ENCODE measurements at places on chromosomes 5 and 9.

DNA sequence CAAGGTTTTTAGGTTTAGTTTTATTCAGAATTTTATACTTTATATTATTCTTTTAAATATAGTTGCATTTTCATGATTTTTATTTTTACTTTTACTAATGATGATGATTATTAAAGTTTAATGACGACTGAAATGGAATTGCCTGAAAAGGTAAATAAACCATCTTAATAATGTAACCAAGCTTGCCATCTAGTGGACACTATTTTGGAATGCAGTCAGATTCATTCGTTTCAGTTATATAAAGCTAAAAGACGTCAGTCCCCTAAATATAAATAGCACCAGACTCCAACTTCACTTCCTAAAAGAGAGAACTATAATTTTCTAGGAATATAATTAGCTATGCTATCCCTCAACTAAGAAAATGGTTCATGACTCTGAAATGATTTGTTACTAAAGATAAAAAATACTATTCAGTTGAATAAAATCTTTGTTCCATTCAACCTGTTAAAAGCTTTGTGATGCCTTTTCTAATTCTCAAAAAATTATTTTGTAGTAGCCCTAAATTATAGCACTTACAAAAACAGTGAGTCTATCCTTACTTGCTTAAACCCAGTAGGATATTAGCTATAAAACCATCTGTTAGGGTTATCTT is 19.9 kb downstream of the ABITRAM start:
- DNase-seq = no peak

DNA sequence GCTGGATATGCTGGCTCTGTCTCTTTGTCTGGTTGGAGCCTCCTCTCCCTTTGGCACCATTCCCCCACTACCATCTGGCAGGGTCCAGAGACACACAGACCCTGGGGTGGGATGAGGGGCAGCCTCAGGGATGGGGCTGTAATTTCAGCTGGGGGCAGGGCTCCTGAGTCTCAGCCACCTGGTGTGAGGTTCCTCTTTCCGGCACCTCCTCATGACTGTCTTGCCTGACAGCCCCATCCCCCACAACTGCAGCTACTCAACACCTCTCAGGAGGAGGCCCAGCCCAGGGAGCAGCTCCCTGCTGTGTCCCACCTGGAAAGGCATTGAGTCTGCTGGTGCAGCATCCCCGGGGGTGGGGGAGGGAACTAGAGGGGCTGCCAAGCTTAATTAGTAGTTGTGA is 11.7 kb upstream of the RPS14 start:
- no peak for DNase-seq

GRCh38 chr9:121672986-121673385 is 21.6 kb downstream of the DAB2IP start:
- DNase-seq = no peak

GRCh38 chr9:131080589-131080988 is 15.7 kb upstream of the AIF1L start:
- DNase-seq = no peak

GRCh38 chr5:158198636-158199035 is 339.7 kb upstream of the CLINT1 start:
- no peak for DNase-seq

DNA sequence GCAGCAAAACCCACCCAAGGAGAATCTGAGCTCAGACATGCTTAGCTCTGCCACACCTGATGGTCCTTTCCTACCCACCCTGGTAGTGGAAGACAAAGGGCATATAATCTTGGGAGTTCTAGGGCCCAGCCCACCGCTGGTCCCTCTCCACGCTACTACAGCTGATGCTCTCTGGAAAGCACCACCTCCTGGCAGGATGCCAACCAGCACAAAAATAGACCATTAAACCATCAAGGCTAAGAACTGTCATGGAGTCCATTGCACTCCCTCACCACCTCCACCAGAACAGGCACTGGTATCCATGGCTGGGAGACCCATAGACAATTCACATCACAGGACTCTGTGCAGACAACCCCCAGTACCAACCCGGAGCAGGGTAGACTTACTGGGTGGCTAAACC is 111.0 kb upstream of the IL7R start:
- DNase-seq = no peak

DNA sequence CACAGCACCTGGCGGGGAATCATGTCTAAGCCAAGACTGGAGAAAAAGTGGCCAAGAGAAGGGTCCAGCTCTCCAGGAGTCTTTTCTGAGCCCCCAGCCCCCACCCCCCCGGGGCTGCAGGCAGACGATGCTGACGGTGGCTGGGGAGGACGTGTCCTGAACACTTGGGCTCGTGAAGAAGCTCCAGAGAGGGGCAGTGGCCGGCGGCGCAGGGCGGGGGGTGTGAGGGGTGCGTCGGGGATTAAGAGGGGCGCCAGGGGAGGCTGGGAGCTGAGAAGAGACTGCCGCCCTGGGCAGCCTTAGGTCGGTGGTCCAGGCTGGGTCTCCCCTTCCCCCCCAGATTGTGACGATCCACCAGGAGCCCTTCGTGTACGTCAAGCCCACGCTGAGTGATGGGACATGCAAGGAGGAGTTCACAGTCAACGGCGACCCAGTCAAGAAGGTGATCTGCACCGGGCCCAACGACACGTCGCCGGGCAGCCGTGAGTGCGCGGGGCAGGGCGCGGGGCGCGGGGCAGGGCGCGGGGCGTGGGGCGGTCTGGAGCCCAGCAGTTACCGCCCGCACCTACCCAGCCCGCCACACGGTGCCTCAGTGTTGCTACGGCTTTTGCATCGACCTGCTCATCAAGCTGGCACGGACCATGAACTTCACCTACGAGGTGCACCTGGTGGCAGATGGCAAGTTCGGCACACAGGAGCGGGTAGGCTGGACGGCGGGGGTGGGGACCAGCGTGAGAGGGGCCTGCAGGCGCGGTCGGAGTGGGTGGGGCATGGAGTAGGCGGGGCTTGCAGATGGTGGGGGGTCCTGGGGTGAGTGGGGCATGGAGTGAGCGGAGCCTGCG is 8.9 kb downstream of the LRRC26 start:
- DNase-seq = no peak

DNA sequence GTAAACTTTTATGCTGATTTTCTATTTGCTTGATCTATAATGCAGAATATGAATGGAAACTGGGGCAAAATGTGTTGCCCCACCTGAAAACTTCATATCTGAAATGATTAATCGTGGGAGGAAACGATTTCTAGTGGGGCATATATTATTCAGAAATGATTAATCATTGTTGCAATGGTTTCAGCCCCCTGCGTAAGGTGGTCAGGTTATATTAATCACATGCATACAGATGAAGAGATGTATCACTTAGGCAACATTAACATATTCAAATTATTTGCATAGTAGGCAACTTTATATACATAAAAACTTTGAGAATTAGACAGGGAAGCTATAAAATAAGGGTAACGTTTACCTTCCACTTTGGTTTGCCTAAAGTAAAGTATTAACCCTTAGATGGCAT is 49.8 kb downstream of the LSM11 start:
- DNase-seq = no peak

GRCh38 chr5:36607114-36607571 is 737 bp downstream of the SLC1A3 start:
- DNase-seq = no peak

DNA sequence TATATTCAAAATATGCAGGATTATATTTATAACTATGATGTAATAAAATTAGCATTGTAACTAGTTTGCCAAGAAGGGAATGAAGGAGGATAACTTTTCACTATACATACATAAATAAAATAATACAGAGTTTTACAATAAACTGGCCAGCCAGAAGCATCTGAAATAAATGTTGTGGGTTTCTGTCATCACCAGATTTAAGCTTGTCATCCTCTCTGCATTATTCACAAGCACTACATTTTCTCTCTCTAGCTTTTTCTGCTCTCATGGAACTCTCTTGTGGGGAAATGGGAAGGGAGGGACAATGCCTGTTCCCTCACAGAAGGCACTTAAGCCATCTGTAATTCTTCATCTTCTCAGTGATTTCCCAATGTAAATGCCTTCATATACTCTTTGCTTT is 626.8 kb downstream of the SEMA5A start:
- DNase-seq = no peak

DNA sequence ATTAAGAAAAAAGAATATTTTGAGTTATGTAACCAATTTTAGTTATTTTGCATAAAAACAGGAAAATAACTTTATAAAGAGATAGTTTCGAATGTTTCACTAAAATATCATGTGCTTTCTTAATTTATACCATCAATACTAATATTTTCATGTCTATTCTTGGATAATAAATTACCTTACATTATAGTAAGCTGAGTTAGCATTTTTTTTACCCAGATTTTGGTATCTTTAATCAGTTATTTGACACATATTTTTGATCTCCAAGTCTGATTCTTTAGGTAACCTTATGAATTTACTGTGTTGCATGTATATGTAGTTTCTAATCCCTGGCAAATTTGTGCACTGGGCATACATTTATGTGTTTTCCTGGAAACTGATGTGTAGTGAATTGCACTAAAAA is 138.0 kb downstream of the KDM4C start:
- DNase-seq = no peak

DNA sequence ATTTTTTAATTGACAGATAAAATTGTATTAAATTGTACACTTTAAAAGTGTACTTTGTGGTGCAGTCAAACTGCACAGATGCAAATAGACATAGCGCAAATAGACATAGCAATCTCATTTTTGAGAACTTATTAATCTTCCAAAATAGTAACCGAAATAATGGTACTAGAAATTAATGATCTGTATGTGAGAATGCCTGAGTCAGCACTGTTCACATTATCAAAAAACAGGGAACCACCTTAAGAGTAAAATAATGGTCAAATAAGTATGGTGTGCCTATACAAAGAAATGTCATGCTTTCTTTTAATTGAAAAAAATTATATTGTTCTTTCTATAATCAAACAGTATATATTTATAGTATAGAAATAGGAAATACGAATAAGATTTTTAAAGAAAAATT is 461.9 kb downstream of the EFNA5 start:
- DNase-seq = no peak

DNA sequence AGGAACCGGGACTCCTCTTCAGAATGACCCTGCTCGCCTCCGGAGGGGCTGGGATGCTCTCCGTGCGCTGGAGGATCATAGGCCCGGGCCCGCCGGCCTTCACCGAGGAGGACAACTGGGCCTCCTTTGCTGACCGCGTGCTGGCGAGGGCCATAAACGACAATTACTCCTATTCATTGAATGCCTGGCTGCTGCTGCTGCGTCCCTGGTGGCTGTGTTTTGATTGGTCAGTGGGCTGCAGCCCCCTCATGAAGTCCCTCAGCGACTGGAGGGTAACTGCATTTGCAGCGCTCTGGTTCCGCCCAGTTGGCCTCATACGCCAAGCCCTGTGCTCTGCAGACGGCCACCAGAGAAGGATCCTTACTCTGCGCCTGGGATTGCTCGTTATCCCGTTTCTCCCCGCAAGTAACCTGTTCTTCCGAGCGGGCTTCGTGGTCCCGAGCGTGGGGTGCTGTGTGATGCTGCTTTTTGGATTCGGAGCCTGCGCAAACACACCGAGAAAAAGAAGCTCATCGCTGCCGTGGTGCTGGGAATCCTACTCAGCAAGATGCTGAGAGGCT is 16.6 kb downstream of the OR2V1 start:
- DNase-seq = no peak

DNA sequence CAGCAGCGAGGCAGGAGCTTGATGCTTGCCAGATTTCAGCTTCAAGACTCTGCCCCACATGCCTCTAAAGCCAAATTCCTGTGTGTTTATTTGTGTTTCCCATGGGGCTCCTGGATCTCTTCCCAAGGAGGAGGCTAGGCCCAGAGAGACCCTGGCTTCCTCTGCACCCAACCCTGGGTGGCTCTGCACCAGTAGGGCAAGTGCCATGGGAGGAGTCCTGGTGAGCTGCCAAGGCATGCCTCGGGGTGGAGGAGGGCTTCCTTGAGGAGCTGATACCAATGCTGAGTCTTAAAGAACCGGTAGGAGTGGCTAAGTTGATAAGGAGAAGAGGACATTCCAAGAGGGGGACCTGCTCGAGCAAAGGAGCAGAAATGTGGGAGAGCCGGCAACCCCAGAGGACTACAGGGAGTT is 6.8 kb upstream of the TIFAB start:
- DNase-seq = no peak

DNA sequence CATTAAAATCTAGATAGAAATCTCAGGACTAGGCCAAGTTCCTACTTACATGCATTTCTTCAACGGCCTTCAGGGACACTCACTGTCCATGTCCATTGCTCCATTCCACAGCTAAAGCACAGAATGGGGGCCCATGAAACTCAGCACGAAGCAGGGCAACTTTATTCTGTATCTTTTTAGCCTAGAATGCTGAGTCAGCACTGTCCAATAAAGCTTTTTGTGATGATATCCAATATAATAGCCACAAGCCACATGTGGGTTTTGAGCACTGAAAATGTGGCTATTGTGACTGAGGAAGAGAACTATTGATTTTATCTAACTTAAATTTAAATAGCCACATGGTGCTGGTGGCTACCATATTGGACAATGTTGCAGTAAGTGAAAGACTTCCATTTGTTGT is 21.6 kb downstream of the OTP start:
- no peak for DNase-seq

GRCh38 chr9:93205045-93205768 is 21.3 kb downstream of the WNK2 start:
- no peak for DNase-seq

- no peak for DNase-seq
These were observed 14.2 kb downstream of the COL5A1 start for GRCh38 chr9:134655586-134656333.

GRCh38 chr9:125428902-125429467 is 167.4 kb downstream of the GAPVD1 start:
- DNase-seq = no peak

GRCh38 chr5:138965626-138966025 is 90.5 kb upstream of the LRRTM2 start:
- no peak for DNase-seq

DNA sequence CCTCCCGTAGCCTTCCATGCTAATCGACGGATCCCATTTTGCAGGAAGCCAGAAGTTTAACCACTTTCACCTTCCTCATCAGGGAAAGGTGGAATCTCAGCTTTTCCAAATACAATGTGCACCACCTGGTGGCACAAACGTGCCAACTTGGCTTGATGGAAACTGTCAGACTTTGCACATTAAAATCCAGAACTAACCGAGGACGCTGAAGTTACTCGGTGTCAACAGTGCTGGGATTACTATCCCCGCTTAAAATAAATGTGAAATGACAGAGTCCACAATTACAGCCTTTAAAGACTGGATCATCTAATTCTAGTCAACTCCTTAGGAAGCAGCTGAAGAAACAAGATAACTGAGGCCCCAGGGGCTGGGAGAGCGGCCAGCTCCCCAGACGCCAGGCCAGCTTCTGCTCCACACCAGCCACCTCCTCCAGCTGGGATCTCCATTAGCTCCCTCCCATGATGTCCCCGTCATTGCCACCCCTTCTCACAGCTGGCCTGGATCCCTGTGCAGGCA is 50.1 kb upstream of the RETREG1 start:
- no peak for DNase-seq

DNA sequence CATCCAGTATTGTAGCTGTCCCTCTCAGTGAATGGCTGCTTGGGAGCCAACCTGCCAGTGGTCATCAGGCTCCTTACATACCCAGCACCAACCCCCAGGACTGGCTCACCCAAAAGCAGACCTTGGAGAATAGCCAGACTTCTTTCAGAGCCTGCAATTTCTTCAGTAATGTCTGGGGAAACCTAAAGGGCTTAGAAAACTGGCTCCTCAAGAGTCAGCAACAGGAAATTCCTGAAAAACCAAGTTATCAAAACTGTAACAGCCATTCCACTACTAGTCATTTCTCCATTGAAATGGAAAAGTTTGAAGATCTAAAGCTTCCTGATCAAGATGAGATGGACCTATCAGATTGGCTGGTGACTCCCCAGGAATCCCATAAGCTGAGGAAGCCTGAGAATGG is 12.3 kb upstream of the STING1 start:
- DNase-seq = peak; percentile 33

All from fibroblast of skin of left biceps (primary cell).